Activated gamma-delta T cell treated with anti-CD3 and anti-CD28 coated beads, Interleukin-2, amount 50 U/mL, for 16 hours (primary cell): ENCODE measurements at places on chromosomes 13 and 19.

GRCh38 chr19:28715157-28715556, 497.8 kb downstream of the UQCRFS1 start:
- DNase-seq = no peak

DNA sequence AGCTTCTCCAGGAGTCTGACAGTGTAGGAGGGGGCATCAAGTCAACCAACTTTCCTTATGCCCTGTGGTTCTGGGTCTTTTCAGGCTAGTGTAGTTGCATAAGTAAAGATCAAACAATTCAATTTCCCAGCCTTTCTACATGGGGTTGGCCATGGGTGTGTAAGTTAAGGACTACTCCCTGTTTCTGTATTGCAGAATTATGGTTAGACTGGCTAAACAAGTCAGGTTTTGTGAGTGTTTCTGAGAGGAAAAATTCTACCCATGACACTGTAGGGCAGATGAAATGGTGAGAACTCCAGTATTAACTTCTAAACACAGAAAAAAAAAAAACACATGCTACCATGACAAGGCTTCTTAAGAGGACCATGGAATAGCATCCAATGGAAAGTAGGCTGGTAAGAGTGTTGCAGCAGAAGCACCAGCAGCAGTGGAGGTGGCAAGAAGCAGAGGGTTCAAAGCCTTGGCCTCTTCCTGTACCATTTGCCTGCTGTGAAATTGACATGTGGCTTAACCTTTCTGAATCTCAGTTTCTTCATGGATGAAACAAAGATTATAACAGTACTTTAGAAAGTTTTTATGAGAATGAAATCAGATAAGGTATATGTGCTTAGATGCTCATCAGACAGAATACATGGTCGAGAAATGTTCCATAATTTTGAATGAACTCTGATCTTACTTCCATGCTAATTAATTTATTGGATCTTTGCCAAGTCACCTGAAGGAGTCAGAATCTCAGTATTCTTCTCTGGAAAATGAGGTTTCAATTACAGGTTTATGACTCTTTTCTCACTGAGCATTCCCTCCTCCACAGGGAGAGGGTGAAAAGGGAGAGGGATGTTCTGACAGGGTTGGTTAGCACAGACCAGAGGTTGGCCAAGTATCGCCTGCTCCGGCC, 11.4 kb upstream of the SCEL start:
- no peak for DNase-seq

- DNase-seq = no peak
These were observed 41.0 kb downstream of the HS6ST3 start for GRCh38 chr13:96130818-96131340.

- DNase-seq = no peak
These were observed 577 bp downstream of the MYO16 start for GRCh38 chr13:108629988-108630387.

DNA sequence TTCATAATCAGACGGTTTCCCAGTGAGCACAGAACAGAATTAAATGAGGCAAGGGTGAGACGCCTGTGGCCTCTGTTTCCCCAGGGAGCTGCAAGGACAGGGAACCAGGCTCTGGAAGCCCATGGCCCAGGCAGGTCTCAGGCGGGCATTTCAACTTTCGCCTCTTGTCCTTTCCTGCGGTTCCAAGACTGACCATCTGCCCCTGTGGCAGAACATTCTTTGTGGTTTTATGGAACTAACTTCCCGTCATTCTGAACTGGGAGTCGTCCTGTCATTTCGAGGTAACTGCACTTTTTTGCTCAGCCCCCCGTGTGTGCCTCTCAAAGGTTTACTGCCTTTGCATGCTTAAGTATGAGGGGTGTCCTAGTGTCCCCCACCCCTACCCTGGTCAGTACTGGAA, 70.9 kb downstream of the KL start:
- no peak for DNase-seq

- DNase-seq = no peak
These were observed 8.9 kb downstream of the PODNL1 start for GRCh38 chr19:13929340-13929739.

DNA sequence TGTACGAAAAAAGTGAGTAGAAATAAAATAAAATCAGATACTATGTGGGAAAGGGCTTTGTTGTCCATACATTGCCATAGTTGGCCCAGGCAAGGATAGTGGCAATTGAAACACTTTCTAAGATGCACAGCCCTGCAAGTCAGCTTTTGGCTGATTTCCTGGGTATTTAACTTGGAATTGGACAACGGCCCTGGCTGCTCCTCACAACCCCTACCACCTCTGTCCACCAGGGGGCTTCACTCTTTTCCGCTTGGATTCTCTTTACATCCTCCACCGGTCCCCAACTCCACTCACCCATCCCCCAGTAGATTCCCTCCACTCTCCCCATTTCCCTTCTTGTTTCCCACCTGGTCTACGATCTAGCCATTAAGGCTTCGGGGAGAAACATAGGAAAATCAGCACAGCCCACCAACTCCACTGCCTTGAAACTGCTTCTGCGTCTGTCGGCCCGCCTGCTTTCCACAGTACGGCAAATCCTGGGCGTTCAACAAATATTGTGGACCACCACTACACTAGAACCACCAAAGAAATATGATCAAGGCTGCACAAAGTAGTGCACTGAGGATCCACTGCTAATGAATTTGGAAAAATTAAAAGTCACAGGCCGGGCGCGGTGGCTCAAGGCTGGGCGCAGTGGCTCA, 48.6 kb upstream of the GTF3A start:
- DNase-seq = peak; percentile 28

- DNase-seq = no peak
These were observed 1.8 kb upstream of the ANGPTL4 start for GRCh38 chr19:8361921-8362793.

GRCh38 chr19:6682607-6683128, 12.7 kb upstream of the TNFSF14 start:
- DNase-seq = no peak

- DNase-seq = no peak
These were observed 24.4 kb upstream of the SIAH3 start for GRCh38 chr13:45875951-45876350.

DNA sequence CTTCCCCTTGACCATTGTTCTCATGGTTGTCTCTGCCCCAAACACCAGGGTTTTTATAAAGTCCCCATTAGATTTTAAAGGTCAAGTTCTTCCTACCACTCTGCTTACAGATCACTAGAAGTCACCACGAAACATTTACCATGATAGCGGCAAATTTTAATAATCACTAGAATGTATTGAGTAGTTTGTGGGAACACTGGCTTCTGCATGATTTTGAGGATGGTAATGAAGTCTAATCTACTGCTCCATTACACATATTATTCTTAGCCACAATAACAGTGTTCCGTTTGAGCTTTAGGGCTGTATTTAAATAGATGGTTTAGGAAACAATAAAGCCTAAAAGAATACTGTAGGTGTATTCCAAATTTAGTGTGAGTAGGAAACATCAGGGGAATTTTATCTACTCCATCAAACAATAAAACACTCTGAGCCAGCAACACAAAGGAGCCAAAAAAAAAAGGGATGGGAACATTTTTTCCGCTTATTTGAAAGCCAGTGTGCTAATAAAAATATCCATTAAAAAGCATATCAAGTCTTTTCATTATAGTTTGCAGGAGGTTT, 49.7 kb downstream of the KLF12 start:
- no peak for DNase-seq

GRCh38 chr13:84413016-84413415, 530.7 kb upstream of the SLITRK1 start:
- DNase-seq = no peak

DNA sequence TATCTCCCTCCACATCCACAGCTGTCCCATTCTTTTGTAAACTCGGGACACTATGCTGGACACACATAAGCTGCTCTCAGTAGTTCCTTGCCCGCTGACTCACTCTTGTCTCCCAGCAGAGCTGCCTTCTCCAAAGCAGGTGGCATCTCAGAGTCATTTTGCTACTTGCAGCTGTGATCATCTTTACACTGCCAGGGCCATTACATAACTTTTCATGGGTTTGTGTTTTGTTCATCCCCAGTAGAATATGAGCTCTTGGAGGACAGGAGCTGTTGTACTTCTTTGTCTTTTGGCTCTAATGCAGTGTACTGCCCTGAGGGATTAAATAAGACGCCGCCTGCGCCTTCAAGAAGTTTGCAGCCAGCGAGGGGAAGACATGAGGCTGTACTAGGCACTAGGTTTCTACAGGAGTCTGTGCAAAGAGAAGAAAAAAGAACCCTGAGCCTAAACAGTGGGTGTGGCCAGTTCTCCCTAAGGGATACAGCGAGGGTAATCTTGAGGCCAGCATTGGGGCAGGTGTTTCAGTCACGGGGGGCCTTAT, 40.8 kb upstream of the GPR183 start:
- DNase-seq = no peak

- DNase-seq = no peak
These were observed 4.1 kb upstream of the C1QTNF9B start for GRCh38 chr13:23901365-23901764.

- DNase-seq = no peak
These were observed 65.5 kb downstream of the ERCC5 start for GRCh38 chr13:102911336-102911735.

DNA sequence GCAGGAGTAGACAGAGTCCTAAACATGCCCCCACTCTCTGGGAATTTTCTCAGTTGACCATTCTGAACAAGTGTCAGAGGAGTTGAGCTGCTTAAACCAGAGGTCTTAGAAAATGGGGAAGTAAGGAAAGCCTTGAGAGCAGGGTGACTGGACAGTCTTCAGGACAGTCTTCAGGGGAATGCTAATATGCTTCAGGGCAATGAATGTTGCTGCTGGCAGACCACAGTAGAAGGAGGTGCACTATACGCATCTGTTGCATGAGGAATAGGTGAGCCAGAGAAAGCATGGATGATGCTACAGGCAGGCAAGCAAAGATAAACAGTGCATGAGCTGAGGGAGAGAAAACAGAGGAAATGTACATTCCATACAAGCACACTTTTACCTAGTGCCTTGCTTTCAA, 196.6 kb upstream of the GPR12 start:
- DNase-seq = no peak

- DNase-seq = no peak
These were observed 67.1 kb downstream of the MLLT1 start for GRCh38 chr19:6212403-6213265.

DNA sequence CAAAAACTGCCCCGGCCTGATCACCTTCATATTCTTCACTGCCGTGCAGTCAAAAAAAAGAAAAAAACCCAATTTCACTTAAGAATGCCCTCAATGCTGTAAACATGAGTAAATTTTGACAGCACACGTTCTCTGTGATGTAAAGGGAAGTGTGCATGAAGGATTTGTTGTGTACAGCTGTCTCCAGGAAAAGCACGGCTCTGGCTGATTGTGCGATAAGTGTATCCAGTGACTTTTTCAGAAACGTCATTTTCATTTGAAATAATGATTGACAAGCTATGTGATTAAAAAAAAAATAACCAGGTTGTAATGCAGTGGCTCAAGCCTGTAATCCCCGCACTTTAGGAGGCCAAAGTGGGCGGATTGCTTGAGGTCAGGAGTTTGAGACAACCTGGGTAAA, 39.6 kb downstream of the ANKRD10 start:
- no peak for DNase-seq

DNA sequence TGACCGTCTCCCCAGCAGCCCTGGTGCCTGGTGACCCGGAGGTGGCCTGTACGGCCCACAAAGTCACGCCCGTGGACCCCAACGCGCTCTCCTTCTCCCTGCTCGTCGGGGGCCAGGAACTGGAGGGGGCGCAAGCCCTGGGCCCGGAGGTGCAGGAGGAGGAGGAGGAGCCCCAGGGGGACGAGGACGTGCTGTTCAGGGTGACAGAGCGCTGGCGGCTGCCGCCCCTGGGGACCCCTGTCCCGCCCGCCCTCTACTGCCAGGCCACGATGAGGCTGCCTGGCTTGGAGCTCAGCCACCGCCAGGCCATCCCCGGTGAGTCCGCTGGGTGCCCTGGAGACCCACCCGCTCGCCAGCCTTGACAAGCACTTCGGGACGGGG, 2.2 kb downstream of the MADCAM1 start:
- DNase-seq = no peak

GRCh38 chr13:30923418-30923817, 9.0 kb upstream of the TEX26 start:
- no peak for DNase-seq

- DNase-seq = no peak
These were observed 3.0 kb downstream of the ZNF577 start for GRCh38 chr19:51884713-51885112.

- DNase-seq = no peak
These were observed 8.4 kb downstream of the NPHS1 start for GRCh38 chr19:35843676-35844481.

DNA sequence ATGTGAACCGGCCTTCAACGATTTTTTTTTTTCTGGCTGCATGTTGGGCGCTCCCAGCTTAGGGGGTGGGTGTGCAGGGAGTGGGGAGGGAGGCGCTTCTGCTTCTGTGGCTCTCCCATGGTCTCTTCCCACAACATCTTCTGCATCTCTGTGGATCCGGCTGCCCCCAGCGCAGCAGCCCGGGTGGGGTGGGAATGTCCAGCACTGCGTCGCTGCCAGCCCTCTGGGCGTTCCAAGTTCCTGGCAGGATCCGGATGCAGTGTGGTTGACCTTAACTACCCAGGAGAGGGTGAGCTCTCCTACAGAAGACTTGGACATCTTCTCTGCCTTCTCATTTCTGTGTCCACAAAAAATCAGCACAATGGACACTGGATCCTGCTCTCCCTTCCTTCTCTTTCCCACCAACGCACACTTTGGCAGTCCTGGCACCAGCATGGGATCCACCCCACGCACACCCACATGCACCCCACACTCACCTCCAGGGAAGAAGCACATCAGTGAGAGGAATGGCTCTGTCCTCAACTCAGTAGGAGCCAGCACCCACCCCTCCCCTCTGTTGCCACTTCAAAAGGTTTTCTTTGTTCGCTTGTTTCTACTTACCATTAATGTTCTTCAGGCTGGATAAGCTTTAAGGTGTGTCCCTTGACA, 177.3 kb downstream of the COL4A1 start:
- DNase-seq = no peak

DNA sequence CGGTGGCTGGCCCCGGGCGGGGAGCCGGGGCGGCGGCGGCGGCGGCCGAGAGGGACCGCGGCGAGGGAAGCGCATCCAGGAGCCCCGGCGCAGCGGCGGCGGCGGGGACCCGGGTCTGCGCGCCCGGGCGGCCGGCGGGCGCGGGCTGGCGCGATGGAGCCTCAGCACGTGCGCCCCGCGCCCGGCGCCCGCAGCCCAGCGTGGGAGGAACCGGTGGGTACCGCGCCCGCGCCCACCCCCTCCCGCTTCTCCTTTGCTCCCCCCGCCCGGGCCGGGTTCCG, 7.8 kb upstream of the DGKH start:
- no peak for DNase-seq

DNA sequence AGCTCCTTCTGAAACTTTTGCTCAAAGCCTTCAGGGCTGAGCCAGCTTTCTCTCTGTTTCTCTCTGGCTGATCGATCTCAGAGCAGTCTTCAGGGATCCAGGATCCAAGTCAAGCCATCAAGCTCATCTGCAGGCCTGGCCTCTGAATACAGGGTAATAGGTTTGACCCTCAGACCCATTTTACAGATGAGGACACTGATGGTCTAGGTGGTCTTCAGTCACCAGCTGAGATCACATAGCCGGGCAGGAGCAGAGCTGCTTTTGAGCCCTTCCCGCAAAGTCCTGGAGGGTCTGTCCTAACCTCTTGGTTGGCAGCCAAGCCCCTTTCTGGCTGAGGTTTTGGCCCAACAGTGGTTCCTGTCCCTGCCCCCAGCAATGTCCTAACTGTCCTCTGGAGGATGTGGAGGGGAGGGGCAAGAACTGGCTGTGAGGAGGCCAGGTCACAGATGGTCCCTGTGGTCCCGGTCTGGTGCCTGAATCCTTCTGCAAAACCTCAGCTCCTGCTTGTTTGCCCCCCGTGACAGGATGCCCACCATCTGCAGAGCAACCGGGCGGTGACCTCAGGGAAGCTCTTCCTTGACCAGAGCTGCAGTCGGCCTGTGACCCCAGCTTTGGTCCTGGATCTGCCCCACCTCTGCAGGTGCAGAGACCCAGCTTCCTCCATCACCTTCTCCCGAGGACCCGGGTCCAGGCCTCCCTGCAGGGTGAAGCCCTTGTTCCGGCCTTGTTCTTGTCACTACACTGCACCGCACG, 5.8 kb upstream of the PEAK3 start:
- DNase-seq = no peak
